Left renal cortex interstitium (tissue), 4 donors: ENCODE measurements at places on chromosomes 1 and 21. TPM values are rescaled to one million over a fixed set of nuclear protein-coding genes. Genes with fewer than 3 reads are reported as not detected.

- DNase-seq: no peak
Observed at GRCh38 chr21:20377250-20377649, 621.0 kb upstream of the NCAM2 start.

DNA sequence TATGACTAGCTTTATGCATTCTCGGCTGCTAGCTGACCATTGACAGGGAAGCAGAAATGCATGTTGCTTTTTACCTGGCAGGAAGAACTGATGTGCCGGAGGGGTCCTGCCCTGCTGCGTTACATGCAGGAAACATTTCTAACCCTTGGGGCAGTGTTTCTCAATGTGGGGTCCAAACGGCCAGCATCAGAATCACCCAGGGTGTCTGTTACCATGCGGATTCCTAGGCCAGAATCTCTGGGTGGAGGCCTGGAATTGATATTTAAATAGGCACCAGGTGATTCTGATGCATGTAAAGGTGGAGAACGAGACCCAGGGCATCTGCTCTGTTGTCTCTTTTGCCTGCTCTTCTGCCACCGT is 182.7 kb downstream of the PCP4 start:
- DNase-seq: no peak

DNA sequence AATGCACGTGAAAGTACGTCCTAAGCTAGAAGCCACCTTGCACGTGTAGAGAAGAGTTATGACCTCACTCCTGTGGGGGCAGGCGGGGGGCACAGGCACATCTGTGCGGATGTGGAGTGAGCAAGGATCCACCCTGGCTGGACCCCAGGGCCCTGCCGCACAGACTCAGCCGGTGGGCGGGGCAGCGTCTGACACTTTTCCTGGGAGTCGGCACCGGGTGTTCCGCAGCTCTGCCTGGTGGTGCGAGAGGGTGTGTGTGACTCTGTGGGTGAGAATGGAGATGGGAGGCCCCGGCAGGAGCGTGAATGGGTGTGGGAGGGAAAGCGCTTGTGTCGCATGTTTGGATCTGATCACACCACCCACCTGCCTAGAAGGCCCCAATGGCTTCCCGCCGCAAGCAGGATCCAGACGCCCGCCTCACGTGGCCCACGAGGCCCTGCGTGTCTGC is 29.5 kb downstream of the RAP1GAP start:
- DNase-seq: no peak

GRCh38 chr21:41364308-41364707 is 2.5 kb downstream of the MX2 start:
- DNase-seq: no peak

- DNase-seq: no peak
Observed at GRCh38 chr1:41880950-41881885, 37.5 kb downstream of the HIVEP3 start.

SPATA21 gene
- polyA plus RNA-seq: 0.21 TPM

ENAH gene
- polyA plus RNA-seq: 108 TPM
